ENCODE measurements at places on chromosomes 5 and 9.

DNA sequence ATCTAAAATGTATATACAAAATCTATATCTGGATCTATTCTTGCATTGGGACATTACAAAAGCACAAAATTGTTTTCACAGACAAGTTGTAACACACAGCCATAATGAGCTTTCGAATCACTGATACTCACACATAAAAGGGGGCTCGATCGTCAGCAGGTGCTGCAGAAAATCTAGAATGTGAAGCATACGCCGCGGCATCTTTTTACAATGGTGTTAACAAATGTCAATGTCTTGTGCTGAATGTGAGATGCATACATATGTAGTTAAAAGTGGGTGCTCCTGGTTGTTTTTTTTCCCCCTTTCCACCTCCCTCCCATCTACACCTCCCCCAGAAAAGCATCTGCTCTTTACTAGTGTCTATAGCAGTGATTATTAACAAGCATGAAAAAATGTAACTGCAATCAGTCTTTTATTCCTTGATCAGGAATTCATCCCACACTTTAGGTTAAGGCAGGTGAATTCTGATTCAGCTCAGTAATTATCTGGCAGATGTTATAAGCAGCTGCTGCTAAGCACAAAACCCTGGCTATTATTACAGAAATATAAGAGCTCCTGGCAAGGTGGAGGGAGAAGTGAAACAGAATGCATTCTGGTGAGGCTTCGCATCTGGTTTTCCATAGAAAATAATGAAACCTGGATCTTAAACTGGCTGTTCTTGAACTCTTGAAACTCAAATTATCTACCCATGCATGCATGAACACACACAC lies 114.1 kb downstream of the MPDZ start:
- no peak for DNase-seq

- DNase-seq = no peak
Observed at GRCh38 chr5:133925866-133926488, 42.4 kb downstream of the C5orf15 start.

GRCh38 chr5:138495351-138495750 lies 30.1 kb downstream of the EGR1 start:
- no peak for DNase-seq

- no peak for DNase-seq
Observed at GRCh38 chr5:3251784-3252183, 343.8 kb upstream of the IRX1 start.

DNA sequence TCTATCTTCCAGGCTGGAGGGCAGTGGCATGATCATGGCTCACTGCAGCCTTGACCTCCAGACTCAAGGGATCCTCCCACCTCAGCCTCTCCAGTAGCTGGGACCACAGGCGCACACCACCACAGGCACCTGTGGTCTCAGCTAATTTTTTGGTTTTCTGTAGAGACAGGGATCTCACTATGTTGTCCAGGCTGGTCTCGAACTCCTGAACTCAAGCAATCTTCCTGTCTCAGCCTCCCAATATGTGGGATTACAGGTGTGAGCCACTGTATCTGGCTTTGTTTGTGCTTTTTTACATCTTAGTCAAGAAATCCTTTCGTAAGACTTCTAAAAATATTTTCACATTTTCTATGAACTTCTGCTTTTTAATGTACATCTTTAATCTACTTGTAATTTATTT lies 116.9 kb downstream of the DENND1A start:
- DNase-seq = no peak

GRCh38 chr5:130652176-130652575 lies 512.9 kb downstream of the HINT1 start:
- no peak for DNase-seq

DNA sequence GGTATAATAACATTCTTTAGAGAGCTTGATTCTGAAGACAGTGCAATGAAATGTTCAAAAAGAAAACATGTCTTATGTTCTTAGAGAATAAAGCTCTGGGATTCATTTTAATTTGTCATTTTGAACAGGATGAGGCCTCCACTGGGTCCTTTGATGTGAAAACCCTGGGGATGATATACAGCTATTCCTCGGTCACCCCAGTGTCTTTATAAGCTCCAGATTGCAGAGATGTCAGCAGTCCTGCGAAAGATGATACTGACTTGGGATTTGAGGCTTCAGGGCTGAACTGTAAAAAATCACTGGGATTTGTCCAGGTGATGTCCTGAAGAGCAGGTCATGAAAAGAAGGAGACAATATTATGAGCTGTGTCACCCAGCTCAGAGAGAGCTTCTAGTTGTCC lies 529.7 kb upstream of the ZNF608 start:
- peak; percentile 59 for DNase-seq

DNA sequence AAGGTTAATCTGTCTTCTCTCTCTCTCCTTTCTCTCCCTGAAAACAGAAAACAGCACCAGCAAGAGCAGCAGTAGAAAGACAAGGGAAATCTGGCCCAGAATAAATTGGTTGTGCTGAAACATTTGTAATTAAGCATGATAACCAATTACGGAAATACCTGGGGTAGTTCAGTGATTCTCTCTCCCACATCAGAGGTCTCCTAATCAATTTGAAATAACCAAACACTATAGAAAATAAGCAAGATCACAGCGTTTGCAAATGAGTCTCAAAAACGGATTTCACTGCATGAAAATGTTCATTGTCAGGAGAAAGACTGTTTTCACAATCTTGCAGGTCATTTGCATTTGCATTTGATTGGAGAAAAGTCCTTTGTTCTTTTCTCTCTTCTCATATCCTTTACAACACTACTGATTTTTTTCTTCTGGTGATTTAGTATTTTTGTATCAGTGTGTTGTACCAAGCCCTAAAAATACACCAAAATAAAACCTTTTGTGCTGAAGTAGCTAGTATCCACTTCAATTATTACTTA lies 36.8 kb upstream of the CDH6 start:
- no peak for DNase-seq

- DNase-seq = no peak
Observed at GRCh38 chr5:58446024-58446423, 13.9 kb downstream of the PLK2 start.

GRCh38 chr5:141002605-141002965 lies 36.3 kb downstream of the PCDHAC2 start:
- DNase-seq = no peak

- DNase-seq = no peak
Observed at GRCh38 chr5:89204756-89205155, 321.8 kb upstream of the MEF2C start.

Measured in WERI-Rb-1 (cell line).